ENCODE measurements at places on chromosomes 3 and 15.

DNA sequence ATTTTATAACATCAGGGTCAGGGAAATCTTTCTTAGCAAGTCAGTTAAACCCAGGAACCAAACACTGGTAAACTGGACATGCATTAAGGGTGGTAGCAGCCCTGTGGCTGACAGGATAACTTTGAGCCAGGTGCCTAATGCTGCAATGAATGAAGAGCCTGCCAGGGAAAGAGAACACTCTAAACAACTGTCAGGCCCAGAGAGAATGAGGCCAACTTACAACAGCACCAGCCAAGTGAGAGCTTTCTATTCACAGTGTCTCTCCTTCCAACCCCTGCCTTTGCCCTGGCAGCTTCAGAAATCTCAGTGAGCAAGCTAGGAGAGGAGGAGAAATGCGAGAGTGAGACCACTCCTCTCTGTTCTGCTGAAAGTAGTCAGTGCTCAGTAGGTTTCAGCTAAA is 50.4 kb upstream of the ATP2C1 start:
- DNase-seq, result no peak

GRCh38 chr15:69164807-69165636 is 4.6 kb downstream of the GLCE start:
- no peak for DNase-seq

- DNase-seq, result no peak
Measured at GRCh38 chr3:4972652-4973643, 6.3 kb upstream of the BHLHE40 start.

DNA sequence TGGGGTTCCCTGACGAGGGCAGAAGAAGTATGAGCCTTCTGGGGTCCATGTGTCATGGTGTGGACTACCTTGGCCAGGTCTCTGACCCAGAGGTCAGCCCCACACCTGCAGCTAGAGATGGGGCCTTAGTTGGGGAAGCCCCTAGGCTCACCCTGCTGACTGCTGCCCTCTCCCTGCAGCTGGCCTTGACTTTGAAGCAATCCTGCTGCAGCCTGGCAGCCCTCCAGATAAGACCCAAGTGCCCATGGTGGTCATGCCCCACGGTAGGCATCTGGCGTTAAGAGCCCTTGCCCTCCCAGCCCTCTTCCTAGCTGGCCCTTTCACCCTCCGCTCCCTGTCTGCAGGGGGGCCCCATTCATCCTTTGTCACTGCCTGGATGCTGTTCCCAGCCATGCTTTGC is 7.4 kb downstream of the APEH start:
- no peak for DNase-seq

- DNase-seq, result peak; percentile 15
Measured at GRCh38 chr3:129035360-129036221, 25.0 kb upstream of the GP9 start.
